ENCODE measurements at places on chromosomes 5 and 9. TPM values are rescaled to one million over a fixed set of nuclear protein-coding genes. Genes with fewer than 3 reads are reported as not detected.

- no peak for DNase-seq
Measured at GRCh38 chr9:87671478-87671877, 54.4 kb upstream of the CTSL start.

GRCh38 chr5:57383093-57383861 is 99.3 kb downstream of the ACTBL2 start:
- no peak for DNase-seq

- DNase-seq: no peak
Measured at GRCh38 chr5:7374186-7374585, 21.8 kb upstream of the ADCY2 start.

DNA sequence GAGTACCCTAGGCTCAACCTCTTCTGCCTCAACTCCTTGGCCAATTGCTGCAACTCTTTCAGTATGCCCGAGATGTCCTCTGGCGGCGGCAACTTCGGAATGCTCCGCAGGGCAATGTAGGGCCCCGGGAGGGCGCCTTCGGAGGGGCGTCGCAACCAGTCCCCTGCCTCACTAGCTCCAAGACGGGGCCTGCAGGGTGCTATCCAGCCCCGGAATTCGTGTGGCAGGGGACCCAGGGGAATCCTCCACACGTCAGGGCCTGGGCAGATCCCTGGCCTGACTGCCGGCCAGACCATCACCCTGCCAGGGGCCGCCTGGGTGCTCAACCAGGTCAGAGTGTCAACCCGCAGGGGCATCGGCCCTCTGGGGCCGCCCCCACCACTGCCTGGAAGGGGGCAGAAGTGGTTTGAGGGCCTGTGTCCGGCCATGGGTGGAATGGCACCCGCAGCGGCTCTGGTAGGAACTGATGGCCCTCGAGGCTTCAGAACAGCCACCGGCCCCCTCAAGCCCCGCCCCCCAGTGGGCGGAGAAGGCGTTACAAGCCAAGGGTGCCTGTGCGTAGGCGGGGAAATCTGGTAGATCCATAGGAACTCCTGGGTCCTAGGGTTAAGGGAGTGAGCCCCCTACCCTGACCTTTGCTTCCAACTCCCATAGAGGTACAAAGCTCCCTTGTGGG is at the start of gene POU5F2:
Gene POU5F2, minus strand, starts transcription at position 465 of the 676 bp plus-strand sequence. Its CDS starts 37 bp downstream, at position 428.
- no peak for DNase-seq

- peak; percentile 41 for DNase-seq
Measured at GRCh38 chr5:169581580-169582227, 1.9 kb upstream of the SPDL1 start.

GRCh38 chr5:38871058-38871605 is 25.3 kb downstream of the OSMR start:
- no peak for DNase-seq

PRSS3 gene
- total RNA-seq: not detected

RNF44 gene
- total RNA-seq: 216 TPM

All from CD8-positive, alpha-beta T cell (primary cell).